ENCODE measurements at places on chromosomes 16 and 17.

DNA sequence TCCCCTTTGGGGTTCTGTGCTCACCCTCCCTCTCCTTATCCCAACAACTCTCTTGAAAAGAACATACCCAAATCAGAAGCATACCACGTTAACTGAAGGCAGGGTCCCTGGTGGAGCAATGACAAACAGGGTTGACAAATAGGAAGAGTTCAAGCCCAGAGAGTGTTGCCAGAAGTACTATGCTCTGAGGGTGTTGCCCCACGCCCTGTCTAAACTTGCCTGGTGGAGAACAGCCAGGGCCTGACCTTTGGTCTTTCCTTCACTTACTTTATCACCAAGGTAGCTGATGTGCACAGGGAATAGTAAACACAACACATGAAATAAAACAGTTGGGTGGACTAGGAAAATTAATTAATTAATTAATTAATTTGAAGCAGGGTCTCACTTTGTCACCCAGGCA, 23.3 kb downstream of the ZNF75A start:
- no peak for DNase-seq

- no peak for DNase-seq
Measured at GRCh38 chr17:76709077-76709950, 1.5 kb downstream of the MXRA7 start.

GRCh38 chr17:29458066-29458465, 67.9 kb downstream of the TAOK1 start:
- no peak for DNase-seq

DNA sequence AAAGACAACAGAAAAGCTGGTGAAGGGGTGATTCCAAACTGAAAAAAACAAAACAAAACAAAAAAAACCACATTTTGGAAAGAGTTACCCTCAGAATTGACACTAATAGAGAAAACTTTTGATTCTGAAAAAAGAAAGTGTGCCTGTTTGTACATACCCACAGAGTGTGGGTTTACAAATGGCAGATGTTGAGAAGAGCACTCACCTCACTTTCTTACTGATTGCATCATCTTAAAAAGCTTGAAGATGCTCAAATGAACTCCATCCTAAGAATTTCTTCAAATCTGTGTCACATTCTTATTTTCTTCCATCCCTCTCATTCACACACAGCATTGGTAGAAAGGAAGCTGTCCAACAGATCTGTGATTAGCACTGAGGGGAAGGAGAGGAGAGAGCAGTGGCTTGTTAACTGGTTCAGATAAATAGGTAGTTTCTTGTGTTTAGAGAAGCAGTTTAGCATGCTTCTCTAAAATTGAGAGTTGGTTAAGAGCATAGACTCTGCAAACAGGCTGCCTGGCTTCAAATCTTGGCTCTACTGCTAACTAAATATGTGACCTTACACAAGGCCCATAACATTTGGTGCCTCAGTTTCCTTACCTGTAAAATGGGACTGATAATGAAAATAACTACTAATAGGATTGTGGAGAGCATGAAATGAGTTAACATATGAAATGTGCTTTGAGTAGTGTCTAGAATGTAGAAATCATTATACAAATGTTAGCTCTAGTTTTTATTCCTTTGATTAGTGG, 6.9 kb downstream of the GNAO1 start:
- no peak for DNase-seq

GRCh38 chr16:89787365-89787805, 29.1 kb downstream of the FANCA start:
- no peak for DNase-seq
